Fibroblast of upper back skin (primary cell): ENCODE measurements at places on chromosomes 5 and 9.

GRCh38 chr5:90015584-90016018, 394.0 kb downstream of the CETN3 start:
- DNase-seq, result peak; percentile 39

DNA sequence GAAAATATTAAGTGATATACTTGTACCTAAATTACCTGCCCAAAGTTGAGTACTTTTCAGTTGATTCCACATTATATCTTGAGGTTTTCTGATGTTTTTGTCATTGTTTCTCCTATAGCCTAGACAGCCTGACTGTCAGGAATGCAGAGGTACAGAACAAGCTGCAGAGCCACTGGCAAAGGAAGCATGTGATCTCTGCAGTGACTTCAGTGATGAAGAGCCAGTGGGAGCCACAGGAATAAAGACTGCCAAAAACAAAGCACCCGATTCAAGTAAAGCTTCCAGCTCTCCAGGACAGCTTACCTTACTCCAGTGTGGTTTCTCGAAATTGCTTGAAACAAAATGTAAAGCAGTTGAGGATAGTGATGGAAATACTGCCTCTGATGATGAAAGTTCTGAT, 96.3 kb downstream of the ERCC6L2 start:
- no peak for DNase-seq

DNA sequence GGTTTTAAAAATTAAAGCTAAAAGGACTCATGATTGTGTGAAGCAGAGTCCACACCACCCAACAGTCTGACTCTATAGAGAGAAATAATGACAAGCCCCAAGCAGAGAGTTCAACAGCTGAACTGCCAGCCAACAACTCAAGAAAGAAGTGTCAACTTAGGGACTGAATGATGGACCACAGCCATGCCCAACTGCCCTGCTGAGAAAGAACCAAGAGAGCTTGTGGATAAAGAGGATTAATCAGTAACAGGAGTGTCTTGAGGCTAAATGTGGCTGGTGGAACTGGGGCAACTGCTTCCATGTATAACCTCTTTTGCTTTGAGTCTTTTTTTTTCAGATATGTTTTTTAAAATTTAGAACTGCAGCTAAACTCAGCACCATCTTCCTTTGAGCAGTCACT, 109.3 kb downstream of the HSD17B3 start:
- DNase-seq, result no peak

DNA sequence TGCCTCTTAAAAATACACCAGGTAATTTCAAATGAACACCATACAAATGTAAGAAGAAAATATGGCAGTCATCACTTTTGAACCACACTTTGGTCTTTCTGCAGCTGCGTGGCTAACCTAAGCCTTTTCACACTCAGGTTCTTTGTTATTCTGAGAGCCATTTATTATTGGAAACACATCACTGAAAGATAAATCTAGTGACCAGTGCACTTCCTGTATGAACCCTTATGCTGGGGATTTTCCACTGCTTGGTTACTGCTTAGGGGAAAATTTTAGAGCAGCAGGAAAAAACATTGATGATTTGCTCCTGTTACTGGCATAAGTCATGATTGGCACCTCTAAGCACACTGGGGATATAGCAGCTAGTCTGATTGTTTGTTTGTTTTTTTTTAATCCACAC, 58.6 kb upstream of the RANBP3L start:
- no peak for DNase-seq

- DNase-seq, result no peak
Measured at GRCh38 chr5:35877655-35878054, 21.0 kb downstream of the IL7R start.

DNA sequence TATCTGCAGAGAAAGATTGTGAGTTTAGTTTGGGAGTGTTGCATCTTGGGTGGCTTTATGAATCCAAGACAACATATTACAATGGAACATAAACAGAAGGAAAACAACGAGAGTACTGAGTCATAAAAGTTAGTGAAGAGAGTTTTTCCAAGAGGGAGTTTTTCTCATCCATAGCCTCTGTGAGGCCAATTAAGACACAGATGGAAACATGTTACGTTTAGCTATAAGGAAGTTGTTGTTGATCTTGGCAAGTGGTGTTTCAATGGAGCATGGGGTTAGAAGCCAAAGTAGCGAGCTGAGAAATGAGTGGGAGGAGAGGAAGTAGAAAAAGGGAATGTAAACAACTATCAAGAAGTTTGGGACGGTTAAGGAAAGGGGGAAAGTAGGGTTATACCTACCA, 53.3 kb upstream of the SPATA31D4 start:
- peak; percentile 52 for DNase-seq

- DNase-seq, result no peak
Measured at GRCh38 chr9:3887221-3887653, 361.4 kb upstream of the RFX3 start.

GRCh38 chr9:97900103-97900737, 22.1 kb downstream of the TRMO start:
- DNase-seq, result peak; percentile 67

GRCh38 chr9:81633952-81634854, 55.1 kb downstream of the TLE1 start:
- no peak for DNase-seq

DNA sequence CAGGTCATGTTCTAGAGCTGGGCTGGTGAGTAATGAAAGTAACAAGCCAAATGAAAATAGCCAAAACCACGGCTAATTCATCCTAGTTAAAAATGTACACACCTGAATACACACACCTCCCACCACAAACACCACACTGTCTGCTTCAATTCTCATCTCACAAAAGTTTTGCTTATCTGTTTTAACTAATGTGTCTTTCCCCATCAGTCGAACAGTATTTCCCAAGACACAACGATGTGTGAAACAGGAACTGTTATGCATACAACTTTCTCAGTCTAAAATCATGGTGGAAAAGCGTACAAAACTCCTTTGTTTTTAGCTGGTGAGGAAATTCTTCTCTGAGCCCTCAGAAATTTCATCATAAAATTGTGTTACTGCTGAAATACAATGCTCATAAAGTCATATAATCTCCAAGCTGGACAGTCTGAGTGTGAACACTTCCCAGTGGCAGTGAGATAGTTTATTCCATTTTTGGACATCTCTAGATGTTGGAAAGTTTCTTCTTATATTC, 242.4 kb downstream of the EFNA5 start:
- no peak for DNase-seq

DNA sequence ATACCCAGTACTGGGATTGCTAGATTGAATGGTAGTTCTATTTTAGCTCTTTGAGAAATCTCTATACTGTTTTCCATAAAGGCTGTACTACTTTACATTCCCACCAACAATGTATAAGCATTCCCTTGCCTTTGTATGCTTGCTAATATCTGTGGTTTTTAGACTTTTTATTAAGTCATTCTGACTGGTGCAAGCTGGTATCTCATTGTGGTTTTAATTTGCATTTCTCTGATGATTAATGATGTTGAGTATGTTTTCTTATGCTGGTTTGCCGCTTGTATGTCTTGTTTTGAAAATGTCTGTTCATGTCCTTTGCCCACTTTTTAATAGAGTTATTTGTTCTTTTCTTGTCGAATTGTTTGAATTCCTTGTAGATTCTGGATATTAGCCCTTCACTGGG, 512.7 kb upstream of the PAPPA start:
- peak; percentile 94 for DNase-seq

DNA sequence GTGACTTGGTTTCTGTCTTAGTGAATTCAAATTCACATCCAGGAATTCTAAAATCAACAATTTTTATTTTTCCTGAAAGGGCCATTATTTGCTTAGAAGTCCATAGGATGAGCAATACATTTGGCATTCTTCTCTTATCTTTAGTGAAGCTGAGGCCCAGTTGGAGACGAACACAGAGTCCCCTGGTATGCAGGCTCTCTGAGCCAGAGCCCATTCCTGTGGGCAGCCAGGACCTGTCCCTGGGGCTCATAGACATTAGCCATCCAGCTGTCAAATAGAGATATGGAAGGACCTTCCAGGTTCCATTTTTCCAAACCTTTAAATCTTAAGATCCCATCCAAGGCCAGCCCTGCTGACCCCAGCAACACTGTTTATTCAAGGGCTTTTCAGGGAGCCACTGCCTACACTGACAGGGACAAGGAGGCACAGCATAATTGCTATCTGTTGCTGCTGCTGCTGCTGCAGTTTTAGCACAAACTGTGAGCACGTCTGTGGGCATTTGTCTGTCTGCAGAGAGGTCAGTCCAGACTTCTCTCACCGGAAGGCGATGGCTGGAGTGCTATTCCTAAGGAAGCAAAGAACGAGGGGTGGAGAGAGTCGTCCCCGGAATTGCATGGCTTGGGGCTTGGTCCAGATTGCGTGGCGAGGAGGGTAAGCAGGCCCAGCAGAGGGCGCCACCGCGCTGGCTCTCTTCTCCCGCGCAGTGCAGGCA, 639.0 kb downstream of the CCDC171 start:
- peak; percentile 92 for DNase-seq

- DNase-seq, result no peak
Measured at GRCh38 chr9:79334001-79334400, 237.8 kb upstream of the TLE4 start.

DNA sequence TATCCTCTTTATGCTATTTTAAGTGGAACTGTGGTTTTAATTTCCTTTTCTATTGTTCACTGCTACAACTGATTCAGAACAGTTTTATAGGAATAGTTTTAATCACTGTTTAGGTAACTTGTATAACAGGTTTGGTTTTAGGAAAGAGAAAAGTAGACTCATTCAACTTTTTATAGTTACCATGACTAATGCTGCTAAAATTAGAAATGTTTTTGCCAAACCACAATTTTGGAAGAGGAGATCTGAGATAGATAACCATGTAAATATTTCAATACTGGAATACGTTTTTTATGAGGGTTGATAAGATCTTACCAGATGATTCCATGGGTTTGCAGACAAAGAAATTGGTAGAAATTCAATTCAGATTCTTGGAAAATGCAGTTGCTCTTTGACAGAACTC, 404.6 kb upstream of the ARRDC3 start:
- peak; percentile 51 for DNase-seq

DNA sequence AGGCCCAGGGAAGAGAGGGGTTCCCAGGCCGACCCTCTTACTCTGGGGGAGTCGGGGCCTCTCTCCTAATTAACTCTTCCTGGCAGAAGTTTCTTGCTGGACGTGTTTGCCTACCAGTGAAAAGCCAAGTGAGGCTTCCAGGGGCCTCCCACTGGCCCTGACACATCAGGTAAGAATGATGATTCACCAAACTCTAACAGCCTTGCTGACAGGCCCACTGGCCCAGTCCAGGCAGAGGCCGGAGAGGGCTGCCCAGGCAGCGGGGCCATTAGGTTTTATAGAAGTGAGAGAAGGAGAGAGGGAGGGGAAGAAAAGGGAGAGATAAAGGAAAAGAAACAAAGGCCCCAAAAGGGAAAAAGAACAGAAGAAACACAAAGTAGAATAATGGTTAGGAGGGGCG, 50.8 kb upstream of the FOXE1 start:
- peak; percentile 67 for DNase-seq

GRCh38 chr9:94675008-94675881, 35.9 kb upstream of the FBP1 start:
- peak; percentile 81 for DNase-seq

- no peak for DNase-seq
Measured at GRCh38 chr9:136619742-136620440, 42.8 kb upstream of the EGFL7 start.

DNA sequence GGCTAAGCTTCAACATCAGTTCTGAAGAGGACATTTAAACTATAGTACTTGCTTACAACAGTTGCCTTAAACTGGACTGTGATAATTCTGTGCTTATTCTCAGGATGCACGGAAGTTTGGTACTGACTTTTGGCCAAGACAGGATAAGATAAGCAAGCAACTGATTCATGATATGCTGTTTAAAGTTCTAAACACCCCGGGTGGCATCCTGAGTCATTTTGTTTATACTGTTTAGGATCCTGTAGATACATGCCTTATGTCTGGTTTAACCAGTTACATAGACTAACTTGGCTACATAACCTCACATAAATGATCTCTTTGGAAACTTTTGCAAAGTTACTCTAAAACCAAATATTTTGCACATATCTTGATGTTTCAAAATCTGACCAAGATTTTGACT, 95.9 kb downstream of the CDH9 start:
- peak; percentile 2 for DNase-seq
